ENCODE measurements at places on chromosomes 13 and 19.

DNA sequence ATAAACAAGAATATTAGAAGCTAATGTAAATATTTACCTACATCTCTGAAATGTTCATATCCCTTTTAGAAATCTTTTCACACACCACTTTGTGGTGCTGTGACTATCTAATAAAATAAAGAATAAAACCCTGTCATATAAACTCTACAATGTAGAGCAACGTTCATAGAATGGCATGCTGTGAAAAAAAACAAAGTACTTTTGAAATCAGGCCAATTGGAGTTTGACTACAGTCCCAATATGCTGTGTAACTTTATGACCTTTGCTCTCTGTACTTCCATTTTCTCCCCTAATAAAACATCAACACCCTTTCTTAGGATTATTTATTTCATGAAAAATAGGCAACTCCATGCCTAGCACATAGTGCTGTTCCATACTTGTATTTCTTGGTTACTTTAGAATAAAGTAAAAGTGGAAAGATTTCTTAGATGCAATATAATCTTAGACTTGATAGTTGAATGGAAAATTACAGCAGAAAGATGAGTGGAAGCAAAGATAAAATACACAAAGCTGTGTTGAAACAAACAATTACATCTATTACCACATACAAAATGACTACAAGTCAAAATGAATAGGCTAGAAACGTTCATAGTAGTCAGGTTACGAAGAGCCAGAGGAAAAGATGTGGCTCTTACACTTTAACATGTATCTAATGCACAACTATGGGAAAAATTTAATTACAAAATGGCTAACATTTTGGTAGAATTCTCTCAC is 613.2 kb upstream of the SLITRK5 start:
- DNase-seq: no peak

- DNase-seq: no peak
Observed at GRCh38 chr13:33518452-33518851, 232.9 kb upstream of the STARD13 start.

DNA sequence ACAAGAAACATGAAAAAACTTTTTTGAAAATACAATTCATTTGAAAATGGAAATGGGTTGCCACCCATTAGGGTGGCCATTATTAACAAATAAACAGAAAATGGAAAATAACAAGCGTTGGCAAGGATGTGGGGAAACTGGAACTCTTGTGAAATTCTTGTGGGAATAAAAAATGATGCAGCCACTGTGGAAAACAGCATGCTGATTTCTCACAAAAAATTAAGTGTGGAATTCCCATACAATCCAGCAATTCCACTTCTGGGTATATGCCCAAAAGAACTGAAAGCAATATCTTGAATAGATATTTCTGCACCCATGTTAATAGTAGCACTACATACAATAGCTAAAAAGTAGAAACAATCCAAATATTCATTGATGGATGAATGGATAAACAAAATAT is 165.2 kb downstream of the DCLK1 start:
- no peak for DNase-seq

DNA sequence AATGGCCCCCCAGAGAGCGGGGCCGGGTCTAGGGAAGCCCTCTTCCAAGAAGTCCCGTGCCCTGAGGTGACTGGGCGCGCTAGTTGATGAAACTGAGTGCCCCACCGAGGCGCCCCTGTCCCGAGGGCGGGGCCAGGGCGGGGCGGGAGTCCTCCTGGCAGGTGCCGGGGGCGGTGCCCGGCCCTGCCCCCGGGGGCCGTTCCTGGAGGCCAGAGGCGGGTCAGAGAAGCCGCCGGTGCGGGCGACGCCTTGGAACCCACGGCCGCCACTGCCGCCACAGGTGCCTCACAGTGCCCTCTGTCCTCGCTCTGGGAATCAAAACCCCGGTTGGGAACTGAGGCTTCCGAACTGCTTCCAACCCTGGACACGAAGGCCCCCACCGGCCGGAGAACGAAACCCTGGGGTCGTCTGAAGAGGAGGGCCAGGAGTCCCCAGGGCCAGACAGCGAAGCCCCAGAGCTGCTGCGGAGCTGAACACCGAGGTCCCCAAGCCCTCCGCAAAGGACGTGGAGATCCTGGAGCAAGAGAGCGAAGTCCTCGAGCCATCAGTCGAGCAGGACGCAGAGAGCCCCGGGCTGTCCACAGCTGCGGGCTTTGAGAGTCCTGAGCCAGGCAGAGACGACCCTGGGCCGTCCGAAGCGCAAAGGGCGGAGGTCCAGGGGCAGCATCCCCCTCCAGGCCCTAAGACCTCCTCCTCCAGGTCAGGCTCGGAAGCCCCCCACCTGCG is at the start of gene MISP3:
MISP3 (plus strand) TSS at position 252 of the 726 bp plus-strand sequence. CDS start 524 bp downstream, outside the sequence.
- no peak for DNase-seq

GRCh38 chr19:50277966-50278580 is 51.1 kb downstream of the KCNC3 start:
- DNase-seq: no peak

DNA sequence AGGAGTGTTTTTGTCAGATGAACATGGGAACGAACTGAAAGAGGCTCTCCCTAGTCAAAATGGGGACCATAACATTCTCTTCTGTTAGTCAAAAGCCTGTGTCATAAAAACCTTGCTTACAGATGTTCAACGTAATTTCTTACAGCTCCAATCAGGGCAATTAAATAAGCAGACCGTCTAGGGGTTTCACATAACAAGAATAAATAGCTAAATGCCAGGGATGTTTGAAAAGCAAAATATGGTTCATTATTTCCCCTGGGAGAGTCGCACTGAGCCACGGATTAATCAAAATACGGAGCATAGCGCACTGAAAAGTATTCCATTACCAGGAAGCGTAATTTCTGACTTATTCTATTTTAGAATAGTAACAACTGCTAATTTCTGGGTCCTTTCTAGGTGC is 63.7 kb upstream of the MRI1 start:
- no peak for DNase-seq

DNA sequence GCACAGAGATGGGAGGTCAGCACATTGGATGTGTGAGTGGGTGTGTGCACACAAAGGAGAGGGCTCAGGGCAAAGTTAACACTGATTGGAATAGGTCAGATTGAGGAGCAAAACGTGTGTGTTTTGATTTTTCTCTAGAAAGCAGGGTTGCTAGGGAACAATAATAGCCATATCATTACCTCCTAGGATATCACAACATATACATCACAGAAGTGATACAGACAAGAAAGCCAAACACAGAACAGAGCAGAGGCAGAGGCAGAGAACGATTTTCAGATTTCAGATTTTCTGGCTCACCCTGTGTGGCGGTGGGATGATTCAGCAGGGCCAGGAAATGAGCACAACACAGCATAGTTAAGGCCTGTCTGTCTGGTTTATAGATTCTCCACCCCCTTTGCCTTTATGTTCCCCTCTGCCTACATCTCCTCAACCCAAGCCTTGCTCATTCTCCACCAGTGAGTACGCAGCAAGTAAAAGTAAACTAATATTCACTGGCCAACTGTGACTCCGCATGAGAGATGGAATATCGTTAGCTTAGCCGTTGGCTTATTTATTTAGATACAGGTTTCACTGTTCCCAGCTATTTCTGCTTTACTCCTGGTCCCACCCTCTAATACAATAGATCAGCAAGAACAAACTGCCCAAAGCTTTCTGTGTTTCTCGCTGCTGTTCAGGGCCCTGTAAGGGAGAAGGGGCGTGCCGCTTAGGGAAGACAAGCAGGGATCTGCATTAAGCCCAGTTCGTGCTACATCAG is 182.7 kb upstream of the TSC22D1 start:
- no peak for DNase-seq

DNA sequence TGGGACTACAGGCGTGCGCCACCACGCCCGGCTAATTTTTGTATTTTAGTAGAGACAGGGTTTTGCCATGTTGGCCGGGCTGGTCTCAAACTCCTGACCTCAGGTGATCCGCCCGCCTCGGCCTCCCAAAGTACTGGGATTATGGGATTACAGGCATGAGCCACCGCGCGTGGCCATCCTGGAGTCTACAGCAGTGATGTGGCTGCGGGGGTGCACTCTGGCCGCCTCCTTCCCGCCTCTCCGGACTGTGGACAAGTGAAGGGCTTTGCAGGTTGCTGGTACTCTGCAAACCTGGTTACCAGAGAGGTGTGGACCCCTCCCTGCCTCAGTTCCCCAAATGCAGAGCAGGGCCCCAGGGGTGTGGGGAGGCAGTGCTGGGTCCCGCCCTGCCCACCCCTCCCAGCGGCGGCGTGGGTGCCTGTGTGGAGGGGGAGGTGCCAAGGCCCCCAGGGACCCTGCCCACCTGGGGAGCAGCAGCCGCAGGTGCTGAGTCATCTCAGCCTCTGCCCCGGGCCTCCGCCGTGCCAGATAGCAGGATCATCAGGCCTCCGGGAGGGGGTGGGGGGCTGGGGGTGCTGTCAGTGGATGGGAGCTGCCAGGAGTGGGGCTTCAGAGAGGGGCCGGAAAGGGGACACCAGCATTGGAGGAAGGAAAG is 23.1 kb downstream of the ARID3A start:
- no peak for DNase-seq

DNA sequence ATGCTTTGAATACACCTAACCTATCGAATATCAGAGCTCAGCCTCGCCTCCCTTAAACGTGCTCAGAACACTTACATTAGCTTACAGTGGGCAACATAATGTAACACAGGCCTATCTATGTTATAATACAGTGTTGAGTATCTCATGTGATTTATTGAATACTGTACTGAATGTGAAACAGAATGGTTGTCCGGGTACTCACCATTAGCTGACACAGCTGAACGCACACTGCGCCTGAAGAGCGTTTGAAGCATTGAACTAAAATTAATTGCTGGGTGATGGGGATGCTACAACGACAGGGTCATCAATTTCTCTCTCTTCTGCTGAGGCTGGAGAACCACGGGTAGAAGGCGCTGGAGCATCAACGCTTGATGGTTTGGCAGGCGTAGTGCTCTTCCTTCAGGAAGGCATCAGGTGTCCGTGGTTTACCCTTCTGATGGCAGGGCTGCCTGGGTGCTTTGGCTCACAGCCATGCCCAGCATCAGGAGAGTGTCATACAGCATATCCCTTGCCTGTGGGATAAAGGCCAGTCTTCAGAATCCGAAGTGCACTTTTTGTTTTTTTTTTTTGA is 46.9 kb upstream of the UBE2L5 start:
- no peak for DNase-seq

- DNase-seq: no peak
Observed at GRCh38 chr13:113401452-113402415, 37.8 kb upstream of the GRTP1 start.

DNA sequence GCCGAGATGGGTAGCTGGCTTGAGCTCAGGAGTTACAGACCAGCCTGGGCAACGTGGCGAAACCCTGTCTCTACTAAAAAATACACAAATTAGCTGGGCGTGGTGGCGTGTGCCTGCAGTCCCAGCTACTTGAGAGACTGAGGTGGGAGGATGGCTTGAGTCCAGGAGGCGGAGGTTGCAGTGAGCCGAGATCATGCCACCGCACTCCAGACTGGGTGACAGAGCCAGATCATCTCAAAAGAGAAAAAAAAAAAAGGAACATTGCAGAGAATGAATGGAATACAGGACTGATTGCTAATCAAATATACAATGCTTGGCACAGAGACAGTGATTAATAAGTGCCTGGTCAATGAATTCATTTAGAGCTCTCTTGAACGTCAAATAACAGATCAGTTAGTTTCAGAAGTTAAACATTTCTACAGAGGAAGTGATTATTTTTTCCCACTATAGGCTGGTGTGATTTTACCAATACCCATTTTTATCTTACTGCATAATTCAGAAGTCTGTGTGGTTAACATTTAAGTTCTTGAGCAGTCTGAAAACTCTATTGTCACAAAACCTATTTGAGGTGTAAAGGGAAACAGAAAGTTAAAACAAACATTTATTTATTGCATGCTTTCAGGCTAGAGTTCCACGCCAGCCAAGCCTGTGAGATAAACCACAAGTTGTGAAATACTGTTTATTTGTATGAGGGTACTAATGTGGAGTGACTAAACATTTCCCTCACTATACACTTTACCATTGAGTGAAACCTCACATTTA is 7.7 kb upstream of the TBC1D4 start:
- DNase-seq: no peak

DNA sequence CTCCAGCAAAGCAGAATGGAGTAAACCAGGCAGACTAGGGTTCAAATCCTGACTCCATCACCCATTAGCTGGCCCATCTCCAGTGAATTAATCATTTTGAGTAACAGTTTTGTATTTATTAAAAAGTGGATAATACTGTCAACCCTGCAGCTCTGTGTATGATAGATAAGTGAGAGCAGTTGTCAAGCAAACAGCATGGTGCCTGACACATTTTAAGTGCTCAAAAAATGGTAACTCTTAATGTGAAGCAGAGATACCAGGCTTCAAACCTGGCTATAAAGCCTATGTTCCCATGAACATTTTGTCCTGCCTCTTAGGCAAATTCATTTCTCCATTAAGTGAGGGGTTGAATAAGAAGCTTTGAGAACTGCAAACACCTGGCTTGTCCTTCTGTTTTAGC is 409.6 kb downstream of the TBC1D4 start:
- no peak for DNase-seq

DNA sequence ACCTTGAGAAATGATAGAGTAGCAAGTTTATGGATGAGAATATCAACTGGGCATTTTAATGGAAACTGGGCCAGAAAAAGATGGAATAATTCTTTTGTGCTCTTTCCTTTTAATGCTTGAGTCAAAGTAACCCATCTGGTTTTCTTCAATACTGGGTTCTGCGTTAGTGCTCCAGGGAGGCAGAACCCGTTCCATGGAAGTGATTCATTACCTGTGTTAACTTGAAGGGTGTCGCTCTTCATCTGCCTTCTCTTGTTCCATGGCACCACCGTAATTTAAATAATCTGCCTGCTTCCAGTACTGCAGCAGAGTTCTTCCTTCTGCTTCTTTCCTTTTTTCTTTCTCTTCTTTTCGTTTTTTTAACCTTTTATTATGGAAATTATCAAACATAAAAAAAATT is 14.7 kb upstream of the USP12 start:
- no peak for DNase-seq

DNA sequence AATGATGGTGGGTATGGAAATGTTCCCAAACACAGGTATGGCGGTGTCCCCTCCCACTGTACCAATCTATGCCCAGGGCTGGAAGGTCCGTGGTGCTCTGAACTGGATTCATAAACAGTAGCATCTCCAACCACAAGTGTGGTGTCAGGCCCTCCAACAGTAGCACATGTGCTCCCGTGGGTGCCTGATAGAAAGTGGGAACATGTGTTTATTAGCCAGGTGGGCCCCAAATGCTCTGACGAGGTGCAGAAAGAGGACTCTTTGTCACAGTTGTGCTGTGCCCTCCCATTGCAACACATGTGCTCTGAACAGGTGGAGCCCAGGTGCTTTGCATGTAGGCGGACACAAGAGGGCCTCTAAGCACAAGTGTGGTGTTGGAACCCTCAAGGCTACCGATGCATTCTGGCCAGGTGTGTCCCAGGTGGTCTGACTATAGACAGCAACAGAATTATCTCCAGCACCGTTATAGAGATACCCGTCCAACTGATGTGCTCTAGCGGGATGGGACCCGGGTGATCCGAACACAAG is 75.4 kb upstream of the ZNF30 start:
- DNase-seq: no peak

GRCh38 chr13:29339386-29340272 is 255.9 kb downstream of the SLC7A1 start:
- no peak for DNase-seq
